ENCODE measurements at places on chromosomes 6 and 20. TPM values are rescaled to one million over a fixed set of nuclear protein-coding genes. Genes with fewer than 3 reads are reported as not detected.

Gene SLC22A23
- 5.6 TPM for total RNA-seq

Gene SFT2D1
- total RNA-seq = 21.9 TPM

- no peak for DNase-seq
These were observed 369.4 kb downstream of the UTRN start for GRCh38 chr6:144654506-144654905.

GRCh38 chr20:14947946-14948345 is 610.5 kb upstream of the FLRT3 start:
- DNase-seq = no peak

- no peak for DNase-seq
These were observed 4.9 kb downstream of the NKAIN2 start for GRCh38 chr6:123808556-123808955.

DNA sequence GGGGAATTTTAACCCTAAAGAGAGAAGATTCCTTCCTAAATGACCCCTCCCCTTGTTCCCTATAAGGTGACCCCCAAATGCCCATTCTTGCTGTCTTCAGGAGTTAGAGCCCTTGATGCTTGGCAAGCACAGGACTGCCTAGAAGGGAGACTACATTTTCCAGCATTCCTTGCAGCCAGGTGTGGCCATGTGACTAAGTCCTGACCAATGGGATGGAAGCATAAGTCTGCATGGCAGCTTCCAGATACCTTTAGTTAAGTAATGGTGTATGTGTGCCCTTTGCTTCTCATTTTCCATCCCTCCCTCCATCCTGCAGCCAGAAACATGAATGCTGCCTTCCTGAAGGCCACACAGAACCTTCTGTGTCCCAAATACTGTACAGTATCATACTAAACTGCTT is 5.5 kb downstream of the BFSP1 start:
- no peak for DNase-seq

Data from Right ventricle myocardium inferior (tissue), 1 donor.